ENCODE measurements at places on chromosomes 13 and 19. TPM values are rescaled to one million over a fixed set of nuclear protein-coding genes. Genes with fewer than 3 reads are reported as not detected.

Gene SAMD4B
- 220 TPM for total RNA-seq

Gene MAP4K1
- total RNA-seq: 0.36 TPM

Gene SLITRK5
- not detected for total RNA-seq

Gene MAST1
- total RNA-seq: 1.7 TPM

Gene HOMER3
- 6.9 TPM for total RNA-seq

Gene OR7A5
- total RNA-seq: not detected

Gene UHRF1
- 95.9 TPM for total RNA-seq

Gene JAK3
- total RNA-seq: 0.31 TPM

Gene KLC3
- total RNA-seq: 0.05 TPM

Data from HT-29 (cell line).